ENCODE measurements at places on chromosomes 11 and 22.

DNA sequence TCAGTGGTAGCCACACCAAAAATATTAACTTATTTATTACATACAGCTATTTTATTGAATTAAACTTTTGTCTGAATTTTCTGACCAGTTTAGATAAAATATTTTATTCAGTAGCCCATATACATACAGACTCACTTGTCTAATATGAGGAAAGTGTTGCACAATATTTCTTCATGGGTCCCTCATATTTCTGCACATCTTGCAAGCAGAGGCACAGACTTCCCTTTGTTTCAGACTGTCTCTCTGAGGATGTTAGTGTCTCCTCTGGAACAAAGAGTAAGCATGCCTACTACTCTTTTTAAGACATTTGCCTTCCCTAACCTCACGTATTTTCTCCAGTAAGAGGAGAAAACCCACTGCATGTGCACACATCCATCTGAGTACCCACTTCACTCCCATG lies 81.2 kb downstream of the OR5AK2 start:
- DNase-seq: no peak

GRCh38 chr11:8746331-8746974 lies 63.9 kb downstream of the RPL27A start:
- DNase-seq: no peak

DNA sequence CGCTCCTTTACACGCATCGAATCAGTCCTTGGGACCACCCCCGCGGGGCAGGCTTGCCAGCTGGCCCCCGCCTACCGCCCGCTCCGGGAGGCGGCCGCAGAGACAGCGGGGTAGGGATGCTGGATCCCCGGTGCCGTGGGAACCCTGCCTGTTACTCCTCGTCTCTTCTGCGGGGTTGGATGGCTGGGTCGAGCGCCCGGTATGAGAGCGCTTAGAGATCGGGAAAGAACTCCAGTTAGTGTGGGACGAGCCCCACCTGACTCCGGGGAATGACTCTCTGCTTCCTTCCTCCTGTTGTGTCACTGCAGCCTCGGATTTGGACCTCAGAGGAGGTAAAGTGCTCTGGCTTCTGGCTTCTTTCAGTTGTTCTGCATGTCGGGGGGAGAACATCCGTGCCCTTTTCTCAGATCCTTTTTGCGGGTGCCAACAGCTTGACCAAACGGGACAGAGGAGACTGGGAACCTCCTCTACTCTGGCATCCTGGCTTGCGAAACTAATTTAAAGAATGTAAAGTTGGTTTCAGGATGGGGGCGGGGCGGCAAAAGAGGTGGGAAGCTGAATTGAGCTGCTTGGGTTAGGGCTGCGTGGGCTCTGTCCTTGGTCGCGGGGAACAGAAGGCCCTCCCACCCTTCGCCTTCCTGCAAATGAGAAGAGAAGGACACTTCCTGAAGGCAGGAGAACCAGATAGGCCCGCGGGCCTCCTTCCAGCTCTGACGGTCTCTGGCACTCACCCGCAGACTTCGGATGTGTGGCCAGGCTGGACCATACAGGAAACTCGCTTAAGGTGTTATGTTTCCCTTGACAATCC lies 938 bp downstream of the LAYN start:
- no peak for DNase-seq

DNA sequence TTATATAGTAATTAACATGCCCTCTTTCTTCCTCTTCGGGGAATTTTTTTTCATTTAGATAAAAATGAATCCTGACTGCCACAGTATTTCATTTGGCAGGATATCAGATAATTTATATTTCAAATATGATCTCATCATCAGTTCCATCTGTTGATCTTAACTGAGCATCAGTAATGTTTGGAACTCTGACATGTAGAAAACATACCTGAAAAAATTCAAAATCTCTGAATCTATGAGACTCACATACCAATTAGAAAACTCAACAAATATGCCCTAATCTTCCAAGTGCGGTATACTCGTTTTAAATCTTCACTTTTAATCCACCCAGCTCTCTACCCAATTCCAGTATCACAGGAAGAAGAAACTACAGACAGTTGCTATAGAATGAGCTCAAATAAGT lies 161.9 kb downstream of the MSANTD4 start:
- DNase-seq: no peak

DNA sequence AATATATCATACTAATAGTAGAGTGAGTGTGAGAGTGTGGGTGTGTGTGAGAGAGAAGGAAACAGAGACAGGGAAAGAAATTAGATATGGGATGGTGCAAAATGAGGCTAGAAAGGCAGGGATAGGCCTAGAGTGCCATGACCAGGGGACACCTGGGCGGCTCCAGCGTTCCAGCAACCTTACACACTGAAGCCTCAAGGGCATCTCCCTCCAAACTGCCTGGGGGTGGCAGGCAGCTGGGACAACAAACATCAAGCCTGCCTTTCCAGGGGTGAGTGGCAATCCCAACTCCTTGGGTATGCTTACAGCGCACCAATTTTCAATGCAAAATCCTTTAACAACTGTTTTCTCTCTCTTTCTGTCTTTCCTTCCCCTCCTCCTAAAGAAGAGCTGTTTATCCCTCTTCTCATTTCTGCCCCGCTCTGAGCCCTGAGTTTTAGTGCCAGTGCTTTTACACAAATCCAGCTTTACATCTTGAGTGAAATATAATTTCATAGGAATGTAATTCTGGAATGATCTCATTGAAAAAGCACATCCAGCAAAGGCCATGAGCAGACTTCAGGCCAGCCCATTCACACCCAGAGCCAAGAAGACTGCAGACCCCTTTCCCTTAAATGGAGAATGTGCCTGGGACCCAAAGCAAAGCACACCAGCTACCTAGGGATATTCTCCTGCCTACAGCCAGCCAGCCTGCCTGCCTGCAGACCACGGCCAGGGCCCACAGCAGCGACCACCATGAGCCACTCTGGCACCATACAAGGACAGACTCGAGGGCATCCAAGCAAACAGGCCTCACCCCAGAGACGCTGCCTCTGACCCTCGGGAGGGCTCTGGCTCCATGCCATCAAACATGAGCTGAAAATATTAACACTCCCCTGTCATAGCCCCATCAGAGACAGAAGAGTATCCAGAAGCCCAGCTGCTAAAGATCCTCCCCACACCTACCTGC lies 90.3 kb downstream of the RPL27A start:
- no peak for DNase-seq

- DNase-seq: no peak
Measured at GRCh38 chr22:41263704-41264103, 22.3 kb downstream of the RANGAP1 start.

GRCh38 chr11:117313091-117313490 lies 3.0 kb downstream of the BACE1 start:
- DNase-seq: no peak

DNA sequence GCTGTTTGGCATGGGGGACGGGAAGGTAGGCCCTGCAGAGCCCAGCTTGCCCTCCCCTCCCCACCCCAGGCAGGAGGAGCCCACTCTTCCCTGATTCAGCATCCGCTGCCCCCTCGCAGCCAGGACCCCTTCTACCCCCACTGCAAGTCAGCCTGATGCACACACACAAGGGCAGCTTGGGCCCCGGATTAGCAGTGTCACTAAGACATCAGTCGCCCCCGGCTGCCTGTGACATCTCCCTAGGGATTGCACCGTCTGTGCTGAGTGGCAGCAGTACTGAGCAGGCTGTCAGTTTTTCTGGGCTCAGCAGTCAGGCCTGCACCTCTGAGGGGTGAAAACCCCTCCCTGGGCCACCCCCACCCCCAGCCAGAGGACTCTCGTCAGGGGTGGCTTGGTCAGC lies 30.4 kb upstream of the SYT7 start:
- DNase-seq: no peak

DNA sequence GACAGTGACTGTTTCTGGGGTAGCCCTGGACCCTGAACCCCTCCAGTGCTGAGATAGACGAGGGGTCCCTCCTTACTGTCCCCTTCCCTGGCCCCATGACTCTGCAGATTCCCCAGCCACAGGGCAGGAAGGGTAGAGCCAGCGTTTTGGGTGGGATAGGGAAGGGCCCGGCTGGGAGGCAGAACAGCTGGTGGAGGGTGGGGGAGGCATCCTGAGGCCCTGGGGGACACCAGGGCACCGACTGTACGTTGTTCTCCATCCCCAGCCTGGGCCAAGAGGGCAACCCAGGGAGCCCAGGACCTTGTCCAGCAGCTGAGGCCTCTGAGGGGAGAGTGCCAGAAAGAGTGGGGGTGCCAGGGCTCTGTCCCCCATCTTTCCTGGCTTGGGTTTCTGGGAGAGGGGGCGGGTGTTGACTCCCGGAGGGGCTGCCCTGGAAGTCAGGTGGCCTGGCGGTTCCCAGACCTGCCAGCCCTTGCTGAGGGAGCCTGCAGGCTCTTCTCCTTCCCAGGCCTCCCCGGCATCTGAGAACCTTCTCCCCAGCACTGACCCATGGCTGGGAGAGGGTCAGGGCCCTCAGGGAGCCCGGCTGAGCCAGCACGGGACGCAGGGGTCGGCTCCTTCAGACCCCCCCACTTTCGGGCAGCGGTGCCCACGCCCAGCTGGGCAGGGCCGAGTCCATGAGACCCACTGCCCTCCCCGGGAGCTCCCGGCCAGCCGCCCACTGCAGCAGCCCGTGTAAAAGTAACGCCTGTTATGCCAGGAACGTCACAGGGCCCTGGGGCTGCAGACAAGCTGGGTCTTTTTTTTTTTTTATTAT lies 30.3 kb downstream of the IGF2 start:
- no peak for DNase-seq

DNA sequence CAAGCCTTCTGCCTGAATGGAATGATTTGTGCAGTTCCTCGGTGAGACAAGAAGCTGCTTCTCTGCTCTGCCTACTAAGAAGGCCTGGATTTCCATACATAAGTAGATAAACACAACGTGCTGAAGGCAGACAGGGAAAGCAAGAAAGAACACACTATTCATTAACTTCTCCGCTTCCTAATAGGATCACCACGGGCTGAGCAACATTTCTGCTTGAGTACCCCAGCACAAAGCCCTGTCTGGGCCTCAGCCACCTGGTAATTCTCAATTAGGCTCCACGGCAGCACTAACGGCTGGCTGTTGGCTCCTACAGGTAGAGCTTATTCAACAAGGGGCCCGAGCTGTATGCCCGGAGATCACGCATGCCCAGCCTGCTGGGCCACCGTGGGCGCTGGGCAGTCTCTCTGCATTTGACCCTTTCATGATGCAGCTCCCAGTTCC lies 1156.6 kb downstream of the TBC1D22A start:
- DNase-seq: no peak

DNA sequence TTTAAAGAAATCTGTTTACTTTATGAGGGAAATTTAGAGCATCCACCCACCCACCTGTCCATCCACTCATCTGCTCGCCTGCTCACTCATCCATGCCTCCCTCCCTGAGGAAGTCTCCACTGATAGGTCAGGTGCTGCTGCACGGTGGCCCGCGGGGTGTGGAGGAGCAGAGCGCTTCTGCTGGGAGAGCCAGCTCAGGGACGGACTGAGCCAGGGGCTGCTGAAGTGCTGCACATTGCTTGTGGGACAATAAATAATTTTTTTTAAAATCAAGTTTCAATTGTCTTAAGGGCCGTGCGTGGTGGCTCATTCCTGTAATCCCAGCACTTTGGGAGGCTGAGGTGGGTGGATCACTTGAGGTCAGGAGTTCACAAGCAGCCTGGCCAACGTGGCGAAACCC lies 148.9 kb downstream of the TBC1D22A start:
- no peak for DNase-seq
